LNCaP clone FGC (cell line): ENCODE measurements at places on chromosomes 12 and 14.

DNA sequence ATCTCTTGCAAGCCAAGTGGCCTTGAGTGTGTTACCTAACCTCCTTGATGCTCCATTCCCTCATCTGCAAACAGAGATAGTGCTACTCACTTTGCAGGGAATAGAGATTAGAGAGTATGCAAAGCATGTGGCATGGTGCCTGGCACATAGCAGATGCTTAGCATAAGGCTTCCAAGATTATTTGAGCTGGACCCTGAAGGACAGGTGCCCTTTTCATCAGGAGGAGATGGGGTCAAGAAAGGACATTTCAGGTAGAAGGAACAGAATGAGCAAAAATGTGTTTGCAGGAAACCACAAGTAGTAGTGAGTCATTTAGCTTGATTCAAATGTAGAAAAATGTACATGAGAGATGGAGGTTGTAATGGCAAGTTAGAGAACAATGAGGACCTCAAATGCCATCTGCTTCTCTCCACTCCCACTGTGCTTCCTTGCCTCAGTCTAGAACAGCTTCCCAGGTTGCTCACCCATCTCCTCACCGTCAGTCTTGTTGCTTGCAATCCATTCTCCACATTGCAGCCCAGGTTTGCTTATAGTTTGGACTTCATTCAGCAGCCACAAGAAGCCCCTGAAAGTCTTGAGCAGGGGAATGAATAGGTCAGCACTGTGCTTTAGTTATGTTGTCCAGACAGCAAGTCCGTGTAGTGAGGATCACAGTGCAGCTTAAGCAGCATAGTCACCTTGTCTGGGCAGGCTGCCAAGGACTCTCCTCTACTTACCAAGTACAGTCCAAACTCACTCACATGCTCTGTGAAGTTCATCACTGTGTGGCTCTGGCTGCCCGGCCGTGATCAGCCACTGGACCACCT lies 536.3 kb upstream of the CCDC196 start:
- peak; percentile 28 for DNase-seq

GRCh38 chr14:77844802-77845201 lies 44.9 kb downstream of the ADCK1 start:
- DNase-seq, result no peak

DNA sequence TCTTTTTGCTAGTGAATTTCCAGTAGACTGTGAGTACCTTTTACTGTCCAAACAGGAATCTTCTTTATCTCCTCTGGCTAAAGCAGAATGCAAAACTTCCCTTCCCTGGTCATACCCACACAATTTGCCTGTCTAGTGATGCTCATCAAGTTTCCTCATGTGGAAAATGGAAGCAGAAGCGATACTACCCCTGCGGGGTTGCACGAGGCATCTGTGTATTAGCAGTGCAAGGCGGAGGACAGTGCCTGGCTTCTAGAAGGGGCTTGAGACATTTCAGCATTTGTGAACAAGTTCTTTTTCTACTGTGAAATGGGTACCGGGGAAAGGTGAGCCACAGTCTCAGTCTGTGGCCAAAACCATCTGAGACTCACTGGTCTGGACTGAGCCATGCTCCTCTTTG lies 340.9 kb downstream of the AACS start:
- DNase-seq, result no peak

DNA sequence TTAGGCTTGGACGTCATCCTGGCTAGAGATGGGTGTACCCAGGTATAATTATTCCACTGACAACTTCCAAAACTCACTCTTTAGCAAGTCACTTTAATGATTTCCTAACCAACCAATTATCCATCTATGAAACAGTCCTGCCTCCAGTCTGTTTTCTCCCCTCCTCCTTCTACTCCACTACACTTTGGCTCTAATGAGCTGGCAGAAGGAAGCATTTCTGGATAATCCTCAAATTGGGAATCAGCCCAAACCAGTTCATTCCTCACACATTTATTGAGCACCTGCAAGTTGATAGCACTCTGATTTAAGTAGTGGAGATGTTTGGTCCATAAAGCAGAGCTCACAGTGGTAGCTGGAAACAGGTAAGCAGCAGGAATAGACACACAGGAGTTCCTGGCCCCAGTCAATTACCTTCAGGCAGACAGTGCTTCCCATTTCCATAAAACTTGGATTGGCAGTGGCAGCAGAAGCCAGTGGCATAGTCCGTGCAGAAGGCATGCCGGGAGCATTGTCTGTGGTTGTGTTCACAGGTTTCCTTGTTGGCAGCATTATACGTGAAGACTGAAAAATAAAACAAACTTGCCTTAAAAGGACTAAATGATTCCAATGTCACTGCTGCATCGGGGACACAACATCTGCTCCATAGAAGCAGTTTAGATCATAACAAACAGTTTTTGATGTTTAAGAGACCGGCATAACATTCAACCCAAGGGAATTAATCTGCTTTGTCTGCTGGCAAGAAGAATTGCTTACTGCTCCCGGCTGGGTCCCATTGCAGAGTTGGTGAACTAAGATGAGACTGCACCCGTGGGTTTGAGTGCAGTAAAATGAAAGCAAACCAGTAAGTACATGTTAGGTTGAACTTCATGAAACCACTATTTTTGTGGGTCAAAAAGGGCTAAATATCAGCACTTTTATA lies 26.2 kb downstream of the NID2 start:
- DNase-seq, result no peak

DNA sequence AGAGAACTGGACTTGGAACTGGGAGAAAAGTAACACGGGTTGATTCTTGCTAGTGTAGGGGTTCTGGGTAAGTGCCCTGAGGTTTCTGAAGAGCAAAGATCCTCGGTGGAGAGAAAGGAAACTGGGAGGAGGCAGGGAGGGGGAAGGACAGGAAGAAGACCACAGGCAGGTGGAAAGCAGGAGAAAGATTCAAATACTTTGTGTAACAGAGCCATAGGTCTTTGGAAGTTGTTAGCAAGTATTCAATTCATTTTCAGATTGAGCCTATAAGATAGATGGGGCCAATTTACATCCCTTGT lies 1.3 kb downstream of the PNP start:
- DNase-seq, result no peak

DNA sequence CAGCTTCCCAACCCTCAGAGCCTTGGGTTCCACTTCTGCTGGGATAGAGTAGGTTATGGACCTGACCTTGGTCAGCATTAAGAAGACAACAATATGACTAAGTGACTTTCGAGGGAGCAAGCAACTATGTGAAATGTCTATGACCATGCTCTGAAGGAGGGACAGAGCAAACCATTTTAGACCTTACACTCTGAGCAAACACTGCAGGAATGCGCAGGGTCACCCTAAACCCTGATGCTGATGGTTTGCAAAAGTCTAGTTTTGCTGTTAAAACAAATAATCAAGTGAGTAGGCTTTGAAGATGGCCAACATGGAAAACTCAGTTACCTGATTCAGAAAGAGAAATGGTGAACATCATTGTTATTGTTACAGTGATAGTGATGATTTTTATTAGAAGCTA lies 8.7 kb downstream of the ZCCHC8 start:
- no peak for DNase-seq

GRCh38 chr12:12788675-12789368 lies 3.4 kb downstream of the APOLD1 start:
- DNase-seq, result no peak

- DNase-seq, result no peak
Measured at GRCh38 chr14:61350427-61351270, 29.3 kb downstream of the PRKCH start.

DNA sequence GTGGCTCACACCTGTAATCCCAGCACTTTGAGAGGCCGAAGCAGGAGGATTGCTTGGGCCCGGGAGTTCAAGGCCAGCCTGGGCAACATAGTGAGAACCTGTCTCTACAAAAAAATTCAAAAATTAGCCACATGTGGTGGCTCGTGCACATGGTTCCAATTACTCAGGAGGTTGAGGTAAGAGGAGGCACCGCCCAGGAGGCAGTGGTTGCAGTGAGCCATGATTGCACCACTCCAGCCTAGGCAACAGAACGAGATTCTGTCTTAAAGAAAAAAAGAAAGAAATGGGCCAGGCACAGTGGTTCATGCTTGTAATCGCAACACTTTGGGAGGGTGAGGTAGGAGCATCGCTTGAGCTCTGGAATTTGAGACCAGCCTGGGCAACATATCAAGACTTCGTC lies 33.5 kb downstream of the MAP1LC3B2 start:
- DNase-seq, result no peak

DNA sequence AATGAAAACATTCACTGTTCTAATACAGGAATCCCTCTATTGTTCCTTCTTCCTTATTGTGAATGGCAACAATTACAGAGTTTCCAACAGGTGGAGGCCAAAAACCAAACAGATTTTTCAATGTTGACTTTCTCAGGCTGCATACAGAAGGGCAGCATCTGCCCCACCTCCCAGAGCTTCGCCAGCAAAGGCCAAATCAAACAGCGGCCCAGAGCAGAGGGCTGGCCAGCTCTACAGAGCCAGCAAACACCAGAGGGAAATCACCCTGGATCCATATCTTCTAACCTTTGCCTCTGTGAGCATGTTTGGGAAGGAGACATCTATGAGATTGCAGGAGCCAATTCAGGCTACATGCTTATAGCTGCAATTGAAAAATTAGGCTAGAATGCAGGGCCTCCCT lies 4.4 kb upstream of the CRACR2A start:
- peak; percentile 83 for DNase-seq

DNA sequence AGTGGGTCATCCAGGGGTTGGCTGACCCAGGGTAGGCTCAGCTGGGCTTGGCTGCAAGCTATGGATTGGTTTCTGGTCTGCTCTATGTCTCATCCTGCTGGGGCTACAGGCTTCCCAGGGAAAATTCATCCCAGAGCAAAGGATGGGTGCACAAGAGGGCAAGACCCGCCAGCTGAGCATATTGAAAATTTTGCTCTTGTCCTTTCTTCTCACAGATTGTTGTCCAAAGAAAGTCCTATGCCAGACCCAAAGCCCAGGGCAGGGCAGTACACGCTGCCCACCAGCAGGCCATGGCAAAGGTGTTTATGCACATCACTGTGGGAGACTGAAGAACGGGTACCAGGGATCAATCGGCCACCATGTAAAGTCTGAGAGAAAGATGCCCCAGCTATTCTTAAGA lies 95.3 kb upstream of the PARP11 start:
- no peak for DNase-seq

DNA sequence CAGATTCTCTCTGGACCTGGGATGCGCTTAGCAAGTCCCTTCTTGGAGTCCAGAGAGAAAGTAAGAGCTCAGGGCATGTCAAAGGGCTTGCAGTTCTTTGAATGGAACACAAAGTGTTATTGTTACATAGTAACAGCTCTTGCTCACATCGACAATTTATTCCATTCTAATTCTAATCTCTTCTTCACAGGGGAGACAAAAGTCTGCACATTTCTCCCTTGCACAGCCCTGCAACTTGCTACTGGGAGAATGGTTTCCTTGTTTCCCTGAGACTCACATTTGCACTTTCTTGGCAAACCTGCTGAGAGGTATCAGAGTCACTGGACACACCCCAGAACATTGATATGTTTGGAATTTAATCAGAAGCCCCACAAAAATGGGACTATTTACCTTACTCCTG lies 209.9 kb upstream of the IGF1 start:
- no peak for DNase-seq

DNA sequence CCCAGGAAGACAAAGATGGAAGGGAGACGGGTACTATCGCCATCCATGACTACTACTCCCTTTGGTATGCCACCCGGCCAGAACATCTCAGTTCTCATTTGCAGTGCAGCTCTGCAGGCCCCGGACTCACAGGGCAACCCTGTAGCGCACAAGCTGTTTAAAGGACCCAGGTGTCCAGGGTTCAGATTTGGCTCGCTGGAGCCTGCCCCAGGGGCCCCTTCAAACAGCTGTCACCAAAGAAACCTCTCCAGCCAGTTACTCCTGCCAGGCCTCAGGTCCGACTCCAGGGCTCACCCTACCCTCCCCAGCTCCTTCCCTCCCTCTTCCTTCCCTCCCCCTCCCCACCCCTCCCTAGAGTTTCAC lies 5.5 kb upstream of the CHD4 start:
- no peak for DNase-seq
